Retina (tissue), 1 donor: ENCODE measurements at places on chromosomes 3 and 15.

GRCh38 chr3:19473971-19474580, 325.8 kb downstream of the KCNH8 start:
- DNase-seq: no peak

- no peak for DNase-seq
These were observed 268.4 kb upstream of the ROPN1 start for GRCh38 chr3:124260206-124260915.

DNA sequence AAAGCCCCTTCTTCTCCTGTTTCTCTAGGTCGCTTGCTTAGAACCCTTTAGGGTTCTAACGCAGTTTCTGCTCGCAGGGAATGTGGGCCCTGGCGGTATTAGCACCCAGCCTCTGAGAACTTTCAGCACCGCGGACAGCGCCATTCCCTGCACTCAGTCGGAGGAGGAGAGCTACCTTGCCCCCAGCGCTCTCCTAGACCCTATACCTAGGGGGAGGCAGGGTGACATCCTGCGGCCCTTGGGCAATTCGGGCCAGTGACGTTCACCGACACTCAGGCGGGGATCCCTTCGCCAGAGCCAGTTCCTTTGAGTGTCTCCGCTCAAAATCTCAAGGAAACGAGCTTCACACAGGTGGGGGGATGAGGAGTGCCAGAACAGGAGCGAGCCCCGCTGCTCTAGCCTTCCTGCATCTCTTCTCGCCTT, 1.3 kb downstream of the SLC7A14 start:
- peak; percentile 81 for DNase-seq

DNA sequence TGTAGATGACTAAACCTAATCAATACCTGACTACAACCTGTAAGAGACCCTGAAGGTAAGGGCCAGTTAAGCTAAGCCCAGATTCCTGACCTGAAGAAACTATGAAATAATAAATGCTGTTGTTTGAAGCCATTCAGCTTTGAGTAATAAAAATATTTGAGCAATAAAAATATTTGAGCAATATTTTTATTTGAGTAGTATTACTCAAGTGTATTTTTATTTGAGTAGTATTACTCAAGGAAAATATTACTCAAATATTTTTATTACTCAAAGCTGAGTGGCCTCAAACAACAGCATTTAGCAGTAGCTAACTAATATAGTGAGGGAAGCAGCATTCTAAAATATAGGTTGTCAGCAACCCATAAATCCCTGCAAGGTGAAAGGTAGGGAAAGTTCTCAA, 143.8 kb upstream of the RARB start:
- no peak for DNase-seq

DNA sequence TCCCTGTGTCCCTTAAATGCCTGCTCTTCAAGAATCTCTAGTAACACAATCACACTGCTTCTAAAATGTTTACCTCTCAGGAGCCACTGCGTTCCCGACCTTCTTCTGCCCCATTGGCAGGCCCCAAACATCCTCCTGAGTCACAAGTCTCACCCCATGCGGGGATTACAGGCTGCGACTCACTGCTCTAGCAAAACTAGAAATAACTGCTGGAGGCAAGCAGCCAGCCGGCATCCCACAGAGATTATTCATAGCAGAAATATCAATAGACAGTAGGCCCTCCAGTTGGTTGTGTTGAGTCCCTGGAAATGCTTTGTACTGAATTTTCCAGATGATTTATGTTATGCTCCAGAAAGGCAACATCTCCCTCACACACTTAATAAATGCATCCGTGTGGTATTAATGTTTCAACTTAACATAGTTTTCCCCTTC, 64.8 kb downstream of the RFTN1 start:
- no peak for DNase-seq

DNA sequence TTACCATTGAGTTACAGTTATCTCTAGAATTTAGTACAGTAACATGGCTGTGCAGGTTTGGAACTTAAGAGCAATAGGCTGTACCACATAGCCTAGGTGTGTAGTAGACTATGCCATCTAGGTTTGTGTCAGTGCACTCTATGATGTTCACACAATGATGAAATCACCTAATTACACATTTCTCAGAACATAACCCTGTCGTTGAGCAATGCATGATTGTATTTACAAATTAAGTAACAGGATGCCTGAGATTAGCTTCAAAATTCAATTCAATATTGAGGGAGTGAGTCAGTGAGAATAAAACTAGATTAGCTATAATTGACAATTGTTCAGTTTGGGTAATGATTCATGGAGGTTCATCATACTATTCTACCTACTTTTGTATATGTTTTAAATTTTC, 633.8 kb downstream of the IGSF11 start:
- DNase-seq: no peak

DNA sequence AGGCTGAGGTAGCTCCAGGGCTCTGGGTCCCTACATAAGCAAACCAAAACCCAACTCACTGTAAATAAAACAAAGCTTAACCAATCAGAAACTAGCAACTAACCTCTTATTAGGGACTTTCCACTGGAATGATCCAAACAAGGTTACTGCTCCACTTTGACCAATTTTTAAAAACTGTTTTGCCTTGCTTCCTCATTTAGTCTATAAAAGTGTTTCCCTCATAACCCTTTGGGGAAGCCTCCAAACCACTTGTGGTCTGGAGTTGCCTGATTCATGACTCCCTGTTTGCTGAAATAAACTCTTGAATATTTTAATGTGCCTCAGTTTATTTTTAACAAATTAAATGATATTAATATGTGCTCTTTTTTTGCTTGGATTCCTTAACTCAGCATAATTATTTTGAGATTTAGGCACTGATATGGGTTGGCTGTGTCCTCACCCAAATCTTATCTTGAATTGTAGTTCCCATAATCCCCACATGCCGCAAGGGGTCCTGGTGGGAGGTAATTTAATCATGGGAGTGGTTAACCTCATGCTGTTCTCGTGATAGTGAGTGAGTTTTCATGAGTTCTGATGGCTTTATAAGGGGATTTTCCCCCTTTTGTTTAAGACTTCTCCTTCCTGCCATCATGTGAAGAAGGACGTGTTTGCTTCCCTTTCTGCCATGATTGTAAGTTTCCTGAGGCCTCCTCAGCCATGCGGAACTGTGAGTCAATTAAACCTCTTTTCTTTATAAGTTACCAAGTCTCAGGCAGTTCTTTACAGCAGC, 90.6 kb downstream of the CD200R1L start:
- DNase-seq: no peak

- no peak for DNase-seq
These were observed 18.2 kb upstream of the CEMIP start for GRCh38 chr15:80760960-80761359.

DNA sequence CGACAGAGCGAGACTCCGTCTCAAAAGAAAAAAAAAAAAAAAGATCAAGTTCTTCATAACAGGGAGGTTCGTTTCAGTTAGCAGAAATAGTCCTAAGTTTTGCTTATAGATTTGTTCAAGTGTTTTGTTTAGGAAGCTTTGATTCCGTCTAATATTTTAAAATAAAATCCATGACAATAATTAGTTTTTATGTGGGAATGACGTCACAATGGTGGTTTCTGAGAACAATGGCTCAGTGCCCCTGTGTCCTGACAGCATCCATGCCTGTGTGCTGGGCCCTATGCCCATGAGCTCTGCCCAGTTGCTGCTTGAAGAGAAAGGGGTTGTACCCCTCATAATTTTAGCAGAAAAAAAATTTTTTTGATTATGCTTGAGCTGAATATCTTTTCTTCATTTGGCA, 134.0 kb downstream of the SST start:
- no peak for DNase-seq

DNA sequence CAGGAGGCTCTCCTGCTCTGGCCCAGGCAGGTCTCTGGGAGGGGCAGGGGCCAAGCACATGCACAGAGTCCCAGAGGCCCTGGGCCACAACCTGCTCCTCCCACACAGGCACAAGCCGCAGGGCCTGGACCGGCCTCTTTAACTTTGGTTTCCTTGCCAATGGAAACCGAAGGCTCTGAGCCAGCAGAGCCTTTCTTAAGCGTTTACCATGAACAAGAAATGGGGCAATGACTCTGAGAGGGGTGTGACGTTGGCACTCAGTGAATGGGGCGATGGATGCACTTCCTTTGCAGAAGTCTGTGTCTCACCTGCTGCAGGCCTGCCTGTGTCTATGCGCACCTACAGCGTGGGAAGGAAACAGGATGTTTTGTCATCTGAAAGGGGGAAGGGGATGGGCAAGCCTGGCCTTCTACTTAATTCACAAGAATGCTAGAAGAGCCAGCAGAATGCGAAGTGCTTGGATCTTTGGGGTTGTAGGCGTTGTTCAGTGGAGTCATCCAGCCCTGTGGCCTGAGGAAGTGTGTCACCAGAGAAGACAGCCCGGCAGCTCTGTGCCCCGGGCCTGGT, 41.8 kb downstream of the IFT122 start:
- no peak for DNase-seq

DNA sequence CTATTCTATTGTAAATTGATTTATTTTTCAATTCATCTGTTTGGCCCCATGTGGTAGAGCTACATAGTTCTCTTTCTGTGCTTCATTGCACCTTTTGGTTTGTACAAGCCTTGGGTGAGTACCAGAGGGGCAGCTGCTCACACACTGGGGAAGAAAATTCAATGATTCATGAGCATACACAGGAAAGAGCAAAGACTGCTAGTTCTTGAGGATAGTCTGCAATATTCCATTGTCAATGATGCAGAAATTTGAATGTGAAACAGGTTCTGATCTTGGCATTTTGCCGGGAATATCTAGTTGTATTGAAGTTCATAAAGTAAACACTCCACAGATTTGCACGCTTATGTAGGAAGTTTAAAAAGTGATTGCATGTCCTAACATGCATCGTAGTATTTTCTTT, 304.6 kb downstream of the NAALADL2 start:
- no peak for DNase-seq

DNA sequence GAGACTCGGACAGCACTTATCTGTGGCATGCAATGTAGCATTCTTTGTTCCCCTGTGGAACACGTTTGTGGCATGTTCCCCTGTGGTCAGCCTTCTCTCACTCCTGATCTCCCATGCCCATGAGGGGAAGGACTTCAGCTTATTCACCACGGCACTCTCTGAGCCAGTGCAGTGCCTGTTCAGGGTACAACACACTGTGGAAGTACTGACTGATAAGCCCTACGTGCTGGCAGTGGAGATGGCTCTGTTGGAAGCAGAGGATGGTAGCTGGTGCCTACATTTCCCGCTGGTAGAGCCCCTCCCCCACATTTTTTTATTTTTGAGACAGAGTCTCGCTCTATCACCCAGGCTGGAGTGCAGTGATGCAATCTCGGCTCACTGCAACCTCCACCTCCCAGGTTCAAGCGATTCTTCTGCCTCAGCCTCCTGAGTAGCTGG, 43.5 kb upstream of the ETV5 start:
- no peak for DNase-seq

GRCh38 chr15:52791776-52792175, 1.6 kb upstream of the ONECUT1 start:
- no peak for DNase-seq

DNA sequence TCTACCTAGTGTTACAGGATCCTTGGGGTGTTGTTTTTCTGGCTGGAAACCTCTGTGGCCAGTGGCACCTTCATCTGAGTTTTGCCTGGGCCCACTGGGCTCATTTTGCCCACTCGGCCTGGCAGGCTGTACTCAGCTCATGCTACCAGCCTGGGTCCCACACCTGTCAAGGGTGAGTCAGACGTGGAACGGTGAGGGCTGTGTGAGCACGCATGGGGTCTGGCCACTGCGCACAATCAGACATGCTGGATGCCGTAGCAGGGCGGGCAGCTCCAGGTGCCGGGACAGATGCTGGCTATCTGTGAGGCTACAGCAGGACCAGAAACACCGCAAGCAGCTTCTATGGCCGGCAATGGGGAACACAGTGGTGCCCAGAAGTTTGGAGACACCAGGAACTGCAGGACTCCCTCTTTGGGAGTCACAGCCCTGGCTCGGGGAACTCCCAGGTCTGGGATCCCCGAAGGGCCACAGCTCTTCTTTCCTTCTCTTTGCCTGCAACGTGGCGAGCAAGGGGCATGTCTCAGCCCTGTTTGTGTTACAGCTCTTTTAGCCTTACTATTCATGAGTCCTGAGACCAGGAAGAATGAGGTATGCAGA, 35.9 kb upstream of the DNAJC13 start:
- no peak for DNase-seq

- no peak for DNase-seq
These were observed 16.4 kb downstream of the FBXO22 start for GRCh38 chr15:75920079-75920478.

- peak; percentile 62 for DNase-seq
These were observed 233.6 kb upstream of the CTDSPL start for GRCh38 chr3:37627951-37628620.

- no peak for DNase-seq
These were observed 128.6 kb downstream of the TPRG1 start for GRCh38 chr3:189300345-189300744.

GRCh38 chr3:134384963-134385362, 10.7 kb upstream of the AMOTL2 start:
- DNase-seq: no peak

GRCh38 chr15:75675579-75676404, 28.1 kb downstream of the SNX33 start:
- DNase-seq: no peak

DNA sequence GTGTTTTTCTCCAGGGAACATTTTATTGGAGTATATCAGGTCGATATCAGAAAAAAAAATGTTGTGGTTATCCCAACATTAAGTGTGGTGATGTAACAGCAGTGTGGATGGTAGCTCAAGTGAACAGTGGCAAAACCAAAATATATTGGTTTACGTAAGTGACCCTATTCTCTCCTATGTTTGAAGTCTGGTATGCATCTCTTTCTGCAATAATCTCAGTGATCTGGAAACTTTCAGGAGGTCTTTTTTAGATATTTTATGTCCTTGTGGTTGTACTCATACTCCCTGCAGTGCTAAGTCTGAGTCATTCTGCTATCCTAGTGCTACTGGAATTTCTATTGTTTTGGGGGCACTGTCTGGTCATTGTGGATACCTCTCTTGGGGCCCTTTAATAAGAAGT, 137.9 kb downstream of the SNRPN start:
- DNase-seq: no peak

GRCh38 chr15:26171266-26171665, 308.1 kb upstream of the ATP10A start:
- DNase-seq: no peak

GRCh38 chr3:84108442-84108971, 850.3 kb upstream of the CADM2 start:
- DNase-seq: peak; percentile 4

DNA sequence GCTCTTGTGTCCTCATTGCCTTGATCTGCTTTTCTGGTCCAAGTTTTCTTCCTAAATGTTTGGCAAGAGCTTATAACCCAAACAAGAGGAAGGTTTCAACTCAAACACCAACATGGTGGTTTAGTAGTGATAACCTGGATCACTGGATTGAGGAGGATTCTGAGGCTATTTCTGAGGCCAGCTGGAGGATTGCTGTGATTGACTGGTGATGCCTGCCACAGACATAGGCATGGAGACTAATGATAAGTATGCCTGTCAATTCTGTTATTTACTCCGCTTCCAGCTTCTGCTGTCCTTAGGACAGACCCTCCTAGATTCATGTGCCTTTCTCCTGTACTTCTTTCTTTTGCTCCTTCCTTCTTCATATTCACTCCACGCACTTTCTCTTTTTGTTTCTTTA, 150.5 kb downstream of the SHQ1 start:
- no peak for DNase-seq

GRCh38 chr3:12301513-12301912, 12.6 kb downstream of the PPARG start:
- no peak for DNase-seq
